ENCODE measurements at places on chromosomes 3 and 15.

DNA sequence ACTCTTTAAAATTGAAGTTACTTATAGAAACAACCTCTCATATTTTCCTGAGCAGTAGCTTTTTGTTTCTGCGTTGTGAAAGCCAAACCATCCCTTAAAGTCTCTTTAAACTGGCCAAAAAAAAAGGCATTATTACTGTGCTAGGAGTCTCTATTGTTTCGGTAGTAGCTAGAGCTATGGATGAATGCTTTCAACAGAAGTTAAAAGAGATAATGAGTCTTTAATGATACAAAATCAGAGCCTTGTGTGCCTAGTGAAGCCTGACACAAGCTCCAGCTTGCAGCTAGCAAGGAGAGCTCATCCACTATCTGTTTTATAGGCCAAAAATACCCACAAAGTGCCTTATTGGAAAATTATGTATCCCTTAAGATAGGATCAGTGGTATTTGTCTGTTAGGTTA, 360.4 kb upstream of the CDIN1 start:
- DNase-seq: no peak

DNA sequence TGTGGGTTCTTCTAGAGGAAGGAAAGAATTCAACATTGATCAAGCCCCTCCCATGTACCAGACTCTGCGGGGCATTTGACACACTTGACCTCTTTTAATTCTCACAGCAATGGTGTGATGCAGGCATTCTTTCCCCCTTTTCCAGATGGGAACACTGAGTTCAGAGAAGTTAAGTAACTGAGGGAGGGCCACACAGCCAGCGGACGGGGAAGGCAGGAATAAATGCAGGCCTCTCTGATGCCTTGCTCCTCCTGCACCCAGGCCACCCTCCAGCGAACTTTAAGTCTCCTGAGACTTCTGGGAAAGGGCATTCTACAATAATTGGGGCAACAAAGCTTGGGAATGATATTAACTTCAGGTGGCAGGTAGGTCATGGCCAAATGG, 227.4 kb downstream of the UACA start:
- no peak for DNase-seq

- DNase-seq: no peak
Measured at GRCh38 chr3:81197386-81197785, 564.1 kb downstream of the GBE1 start.

DNA sequence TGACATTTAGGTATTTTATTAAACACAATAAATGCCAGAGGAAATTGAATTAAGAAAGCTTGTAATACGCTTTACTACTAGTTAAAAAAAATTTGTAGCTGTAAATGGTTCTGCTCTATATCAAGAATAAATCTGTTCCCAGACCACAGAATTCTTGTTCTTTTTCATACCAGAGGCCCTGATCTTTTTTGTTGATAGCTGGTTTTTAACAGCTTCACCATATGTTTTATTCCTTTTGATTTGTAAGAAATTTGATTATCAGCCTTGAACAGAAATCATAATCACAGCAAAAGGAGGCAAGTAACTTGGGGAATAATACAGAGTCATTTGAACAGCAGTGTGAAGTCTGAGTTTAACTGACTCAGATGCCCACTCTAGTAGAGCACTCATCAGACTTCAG, 202.7 kb downstream of the CNTN4 start:
- DNase-seq: no peak

DNA sequence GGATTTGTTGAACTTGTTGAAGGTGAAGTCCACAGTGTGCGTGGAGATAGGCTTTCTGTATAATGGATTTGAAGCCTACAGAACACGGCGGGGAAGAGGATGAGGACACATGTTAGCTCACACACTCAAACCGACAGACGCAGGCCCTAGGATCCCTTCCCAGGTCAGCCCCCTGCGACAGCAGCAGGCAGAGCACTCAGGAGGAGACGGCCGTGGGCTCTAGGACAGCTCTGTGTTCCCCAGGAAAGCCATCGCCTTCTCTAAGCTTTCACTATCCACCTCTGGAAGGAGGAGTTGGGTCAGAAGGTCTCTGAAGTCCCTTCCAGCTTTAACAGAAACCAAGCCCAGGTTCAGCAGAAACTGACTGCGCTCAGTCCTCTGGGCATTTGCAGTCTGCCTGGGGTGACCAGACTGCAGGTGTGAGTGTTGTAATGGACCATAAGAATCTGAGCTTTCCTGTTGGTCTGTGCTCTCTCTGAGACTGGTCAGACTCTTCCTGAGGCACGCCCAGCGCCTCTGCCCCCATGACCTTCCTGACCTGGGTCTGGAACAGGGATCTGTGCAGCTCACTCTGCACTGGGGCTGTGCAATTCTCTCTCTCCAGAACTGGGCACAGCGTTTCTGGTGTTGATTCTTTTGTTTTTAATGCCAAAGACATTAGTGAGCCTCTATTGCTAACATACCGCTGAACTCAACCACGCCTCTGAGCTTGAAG, 33.5 kb downstream of the UMPS start:
- no peak for DNase-seq

- DNase-seq: no peak
Measured at GRCh38 chr3:116374901-116375300, 70.4 kb downstream of the LSAMP start.

DNA sequence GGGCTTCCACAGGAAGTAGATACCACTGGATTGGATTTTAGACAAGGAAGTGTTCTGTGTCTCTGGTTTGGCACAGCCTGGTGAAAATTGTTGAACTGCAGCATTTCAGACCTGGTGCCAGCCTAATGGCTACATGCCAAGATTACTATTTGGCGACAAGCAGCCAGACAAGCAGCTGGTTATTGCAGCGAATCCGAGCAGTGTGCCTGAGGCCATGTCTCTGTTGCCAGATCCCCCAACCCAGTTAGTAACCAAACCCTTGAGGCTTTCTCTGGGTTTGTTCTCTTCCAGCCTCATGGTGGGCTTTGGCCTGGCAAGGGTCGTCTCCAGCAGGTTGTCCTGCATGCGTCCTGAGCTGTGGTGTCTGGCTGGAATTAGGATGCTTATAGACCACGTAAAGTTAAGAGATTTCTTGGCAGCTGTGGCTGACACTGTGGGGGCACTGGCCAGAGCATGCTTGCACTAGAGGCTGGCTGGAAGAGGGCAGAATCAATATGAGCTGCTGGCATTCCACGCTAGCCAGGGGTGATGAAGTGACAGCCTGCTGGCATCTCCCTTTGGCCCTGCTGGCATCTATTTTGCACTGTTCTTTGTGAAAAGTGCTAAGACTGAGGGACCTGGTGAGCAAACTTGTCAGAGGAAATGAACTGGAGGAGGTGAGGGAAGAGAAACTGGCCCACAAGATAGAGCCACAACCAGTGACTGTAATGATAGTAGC, 172.6 kb downstream of the RBMS3 start:
- no peak for DNase-seq

DNA sequence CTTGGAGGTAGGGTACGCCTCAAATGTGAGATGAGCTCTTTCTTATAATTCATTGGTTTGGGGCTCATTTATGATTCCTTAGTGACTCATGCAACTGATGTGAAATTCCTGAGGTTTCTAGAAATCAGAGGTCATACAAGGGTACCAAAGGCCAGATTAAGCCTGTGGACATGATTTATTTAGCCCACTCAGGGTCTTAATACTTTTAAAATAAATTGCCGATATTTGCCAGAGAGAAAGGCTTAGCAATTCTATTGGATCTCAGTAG, 289.0 kb downstream of the NEK10 start:
- DNase-seq: no peak

GRCh38 chr15:40098489-40099261, 10.0 kb downstream of the BMF start:
- DNase-seq: peak; percentile 92
